NCI-H187 (cell line): ENCODE measurements at places on chromosomes 16 and 17.

DNA sequence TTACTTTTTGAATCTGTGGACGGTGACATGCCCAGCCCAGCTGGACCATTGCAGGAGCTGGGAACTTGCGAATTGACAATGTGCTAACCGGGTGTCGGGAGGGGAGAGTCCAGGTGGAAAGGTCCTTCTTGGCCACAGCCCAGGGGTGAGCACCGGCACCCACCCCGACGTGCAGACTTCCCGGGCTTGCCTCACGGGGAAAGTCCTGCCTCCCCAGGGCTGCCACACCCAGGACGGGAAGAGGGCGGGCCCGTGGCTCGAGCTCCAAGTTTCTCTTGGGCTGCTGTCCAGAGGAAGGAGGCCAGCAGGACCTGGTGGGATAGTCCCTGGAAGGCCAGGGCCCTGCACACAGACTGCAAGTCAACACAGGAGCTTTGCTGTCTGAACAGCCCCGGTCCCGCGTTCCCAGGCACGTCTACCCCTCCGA lies 17.7 kb downstream of the CARD14 start:
- DNase-seq = no peak

GRCh38 chr16:17134586-17134985 lies 336.2 kb downstream of the XYLT1 start:
- no peak for DNase-seq

GRCh38 chr16:86018941-86019340 lies 120.0 kb downstream of the IRF8 start:
- no peak for DNase-seq

- DNase-seq = no peak
Observed at GRCh38 chr17:10270258-10270657, 71.9 kb upstream of the GAS7 start.

DNA sequence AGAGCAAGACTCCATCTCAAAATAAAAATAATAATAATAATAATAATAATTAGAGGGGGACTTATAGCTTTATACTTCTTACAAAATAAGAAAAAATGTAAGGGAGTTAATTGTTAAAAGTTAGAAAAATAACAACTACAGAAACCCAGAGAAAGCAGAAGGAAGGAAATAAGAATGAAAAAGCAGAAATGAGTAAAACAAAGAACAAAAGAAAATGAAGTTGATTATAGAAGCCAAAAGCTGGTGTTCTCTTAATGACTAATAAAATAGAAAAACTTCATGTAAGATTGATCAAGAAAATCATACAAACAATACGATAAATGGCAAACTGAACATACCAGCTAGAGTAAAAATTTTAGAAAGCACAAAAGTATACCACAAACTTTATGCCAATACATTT lies 6.8 kb upstream of the NSMCE1 start:
- no peak for DNase-seq

GRCh38 chr16:71474864-71475263 lies 12.8 kb upstream of the ZNF23 start:
- DNase-seq = no peak

DNA sequence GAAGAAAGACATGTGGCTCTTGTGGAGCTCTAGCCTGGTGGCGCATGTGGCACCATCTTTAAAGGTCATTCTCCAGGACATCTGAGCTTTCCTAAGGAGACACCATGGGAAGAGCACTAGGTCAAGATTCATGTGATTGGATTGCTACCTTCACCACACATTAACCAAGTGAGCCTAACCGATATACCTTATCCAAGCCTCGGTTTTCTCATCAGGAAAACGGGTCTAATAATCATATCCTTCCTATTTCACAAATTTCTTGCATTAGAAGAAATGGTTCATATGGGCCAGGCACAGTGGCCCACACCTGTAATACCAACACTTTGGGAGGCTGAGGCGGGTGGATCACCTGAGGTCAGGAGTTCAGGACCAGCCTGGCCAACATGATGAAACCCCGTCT lies 58.3 kb downstream of the TMEM186 start:
- DNase-seq = no peak

DNA sequence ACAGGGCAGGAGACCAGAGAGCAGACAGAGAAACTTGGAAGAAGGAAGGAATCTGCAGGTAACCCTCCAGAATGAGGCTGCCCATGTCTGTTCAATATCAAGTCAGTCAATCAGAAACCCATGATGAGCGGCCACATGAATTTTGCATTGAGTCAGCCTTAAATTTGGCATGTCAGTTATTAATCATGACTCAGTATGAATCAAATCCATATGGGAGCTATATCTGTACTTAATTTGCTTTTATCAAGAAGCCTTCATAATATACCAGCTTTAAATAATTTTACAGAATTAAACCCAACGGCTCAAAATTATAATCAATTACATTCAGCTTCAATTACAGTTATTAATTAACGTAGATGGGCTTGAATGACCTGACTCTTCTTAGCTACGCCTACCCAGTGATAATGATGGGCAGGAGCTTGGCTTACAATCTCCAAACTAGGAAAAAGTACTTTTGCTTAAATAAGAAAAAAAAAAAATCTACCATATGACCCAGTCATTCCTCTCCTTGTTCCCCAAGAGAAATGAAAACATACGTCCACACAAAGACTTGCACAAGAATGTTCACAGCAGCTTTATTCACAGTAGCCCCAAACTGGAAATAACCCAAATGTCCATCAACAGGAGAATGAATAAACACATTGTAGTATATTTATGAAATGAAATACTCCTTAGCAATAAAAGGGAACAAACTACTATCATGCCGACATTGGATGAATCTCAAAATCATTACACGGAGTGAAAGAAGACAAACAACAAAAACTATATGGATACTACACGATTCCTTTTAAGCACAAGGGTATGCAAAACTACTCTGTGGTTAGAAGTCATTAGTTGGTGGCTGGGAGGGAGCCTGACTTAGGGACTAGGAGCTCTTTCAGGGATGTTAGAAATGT lies 48.6 kb downstream of the SLC39A11 start:
- no peak for DNase-seq

DNA sequence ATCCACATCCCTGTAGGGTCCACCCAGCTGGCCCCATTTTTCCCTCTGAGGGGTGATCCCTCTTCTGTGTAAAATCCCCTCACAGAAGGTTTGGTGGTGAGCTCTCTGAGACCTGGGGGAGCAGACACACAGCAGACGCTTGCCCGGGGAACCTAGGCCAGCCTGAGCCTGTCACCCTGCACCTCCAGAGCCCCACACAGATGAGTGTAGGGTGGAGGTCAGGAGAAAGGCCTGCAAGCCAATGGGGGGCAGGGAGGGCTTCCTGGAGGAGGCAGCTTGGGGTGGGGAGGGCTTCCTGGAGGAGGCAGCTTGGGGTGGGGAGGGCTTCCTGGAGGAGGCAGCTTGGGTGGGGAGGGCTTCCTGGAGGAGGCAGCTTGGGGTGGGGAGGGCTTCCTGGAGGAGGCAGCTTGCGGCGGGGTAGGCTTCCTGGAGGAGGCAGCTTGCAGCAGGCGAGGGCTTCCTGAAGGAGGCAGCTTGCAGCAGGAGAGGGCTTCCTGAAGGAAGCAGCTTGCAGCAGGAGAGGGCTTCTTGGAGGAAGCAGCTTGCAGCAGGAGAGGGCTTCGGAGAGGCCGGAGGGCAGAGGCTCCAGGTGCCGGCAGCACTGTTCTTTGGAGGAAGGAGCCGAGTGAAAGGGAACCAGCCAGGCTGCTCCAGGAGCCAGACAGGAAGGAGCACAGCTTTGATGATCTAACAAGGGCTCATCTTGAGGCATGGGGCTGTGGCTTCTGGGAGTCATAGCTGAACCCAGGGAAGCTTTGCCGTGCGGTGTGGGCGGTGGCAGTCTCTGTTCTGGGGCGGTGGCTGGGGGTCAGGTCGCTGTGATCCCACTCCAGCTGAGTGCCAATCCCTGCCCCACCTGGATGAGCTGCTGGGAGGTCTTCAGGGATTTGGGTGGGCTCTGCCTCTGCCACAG lies 83.7 kb upstream of the ZNF469 start:
- DNase-seq = no peak

DNA sequence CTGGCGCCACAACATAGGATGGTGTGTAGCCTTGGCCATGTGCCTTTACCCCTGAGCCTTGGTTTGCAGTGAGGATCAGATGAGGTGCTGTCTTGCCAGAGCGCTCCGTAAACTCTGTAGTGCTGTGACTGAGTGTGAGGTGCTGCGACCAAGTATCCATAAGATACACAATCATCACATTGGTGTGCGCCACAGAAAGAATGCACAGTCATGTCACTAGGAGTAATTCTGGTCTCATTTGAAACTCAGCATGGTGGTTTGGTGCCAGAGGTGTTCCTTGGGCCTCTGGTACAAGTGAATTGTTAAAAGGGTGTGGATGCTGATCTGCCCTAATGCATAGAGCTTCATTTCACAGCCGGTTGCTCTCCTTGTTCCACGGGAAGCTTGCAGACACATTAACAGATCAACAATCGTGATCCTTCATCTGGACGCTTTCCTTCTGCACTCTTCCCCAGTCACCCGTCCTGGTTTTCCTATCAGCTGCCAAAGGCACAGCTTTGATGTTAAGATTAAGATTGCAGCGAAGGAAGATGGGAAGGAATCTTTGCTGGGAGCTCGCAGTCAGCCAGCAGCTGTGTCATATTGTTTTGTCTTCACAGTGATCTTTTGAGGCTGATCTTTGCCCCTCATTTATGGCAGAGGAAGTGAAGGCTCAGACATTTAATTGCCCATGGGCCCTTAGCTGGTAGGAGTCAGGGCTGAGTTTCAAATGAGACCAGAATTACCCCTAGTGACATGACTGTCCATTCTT lies 79.1 kb downstream of the KSR1 start:
- DNase-seq = no peak

DNA sequence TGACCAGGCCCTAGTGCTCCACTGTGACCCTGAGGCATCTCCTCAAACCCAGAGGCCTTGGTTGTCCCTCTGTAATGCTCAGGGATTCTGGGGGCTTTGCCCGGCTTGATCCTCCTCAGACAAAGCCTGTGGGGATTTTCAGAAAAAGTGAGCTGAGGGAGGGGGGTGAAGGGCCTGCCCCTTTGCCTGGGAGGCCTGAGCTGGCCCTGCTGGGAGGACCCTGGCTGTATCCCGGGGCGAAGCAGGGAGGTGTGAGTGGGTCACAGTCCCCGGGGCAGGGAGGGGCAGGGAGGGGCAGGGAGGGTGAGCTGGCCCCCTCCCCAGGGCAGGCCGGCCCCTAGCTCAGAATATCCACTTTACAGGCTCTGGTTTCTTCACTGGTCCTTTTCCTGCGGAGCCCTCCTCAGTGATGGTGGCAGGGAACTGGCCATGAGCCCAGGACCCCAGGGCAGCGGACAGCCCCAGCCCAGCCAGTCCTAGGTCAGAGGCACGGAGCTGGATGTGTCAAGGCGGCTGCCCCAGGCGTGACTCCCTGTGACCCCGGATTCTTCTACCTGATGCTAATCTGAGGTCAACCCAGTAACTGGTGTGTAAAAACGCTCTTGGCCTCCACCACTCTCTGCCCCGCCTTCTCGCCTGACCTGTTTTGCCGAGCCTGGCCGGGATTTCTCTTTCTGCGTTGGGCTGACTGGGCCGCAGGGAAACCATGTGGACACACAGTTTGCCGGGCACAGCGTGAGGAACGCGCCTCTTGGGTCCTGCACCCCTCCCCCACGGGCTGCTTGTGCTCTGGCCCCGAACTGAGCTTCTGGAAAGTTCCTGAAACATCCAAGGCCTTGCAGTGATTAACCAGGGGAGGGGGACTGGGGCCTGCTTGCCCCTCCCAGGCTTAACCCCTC lies 5.8 kb upstream of the FASN start:
- DNase-seq = no peak

GRCh38 chr17:66533572-66533971 lies 231.2 kb downstream of the PRKCA start:
- no peak for DNase-seq

DNA sequence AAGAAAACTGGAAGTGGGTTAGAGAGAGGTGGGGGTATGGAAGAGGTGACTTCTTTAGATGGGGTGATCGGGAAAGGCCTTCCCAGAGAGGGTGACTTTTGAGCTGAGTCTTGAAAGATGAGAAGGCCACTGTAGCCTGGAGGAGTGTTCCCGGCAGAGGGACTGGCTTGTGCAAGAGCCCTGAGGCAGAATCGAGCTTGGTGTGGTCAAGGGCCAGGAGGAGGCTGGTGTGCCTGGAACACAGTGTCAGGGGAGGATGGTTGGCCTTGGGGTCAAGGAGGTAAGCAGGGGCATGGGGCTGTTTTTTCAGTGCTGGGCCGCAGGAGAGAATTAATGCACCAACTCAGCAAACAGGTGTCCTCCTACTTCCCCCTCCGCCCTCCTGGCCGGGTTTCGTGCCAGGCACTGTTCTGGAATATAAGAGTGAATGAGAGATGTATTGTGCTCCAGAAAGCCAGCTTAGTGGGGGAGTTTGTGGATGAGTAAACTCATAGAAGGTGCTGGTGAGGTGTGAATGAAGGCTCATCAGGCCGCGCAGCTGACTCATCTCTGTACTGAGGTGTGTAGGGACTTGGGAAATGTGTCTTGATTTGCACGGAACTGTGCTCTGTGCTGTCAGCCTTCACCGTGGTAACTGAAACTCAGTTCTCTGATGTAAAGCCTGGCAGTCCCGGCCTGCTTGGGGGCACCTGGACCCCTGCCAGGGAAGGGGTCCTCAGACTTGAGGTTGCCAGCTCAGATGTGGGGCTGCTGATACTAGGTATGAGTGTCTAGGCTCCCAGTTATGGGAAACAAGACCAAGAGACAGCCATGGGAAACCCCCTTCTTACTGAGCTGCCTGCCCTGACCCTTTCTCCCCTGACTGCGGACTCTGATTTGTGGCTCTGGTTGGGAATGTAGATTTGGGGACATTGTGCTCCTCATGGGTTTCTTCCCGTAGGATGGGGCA lies 15.3 kb downstream of the KSR1 start:
- DNase-seq = no peak

GRCh38 chr16:11835309-11835708 lies 16.0 kb downstream of the RSL1D1 start:
- no peak for DNase-seq

GRCh38 chr17:20066253-20066652 lies 57.1 kb downstream of the SPECC1 start:
- DNase-seq = no peak

DNA sequence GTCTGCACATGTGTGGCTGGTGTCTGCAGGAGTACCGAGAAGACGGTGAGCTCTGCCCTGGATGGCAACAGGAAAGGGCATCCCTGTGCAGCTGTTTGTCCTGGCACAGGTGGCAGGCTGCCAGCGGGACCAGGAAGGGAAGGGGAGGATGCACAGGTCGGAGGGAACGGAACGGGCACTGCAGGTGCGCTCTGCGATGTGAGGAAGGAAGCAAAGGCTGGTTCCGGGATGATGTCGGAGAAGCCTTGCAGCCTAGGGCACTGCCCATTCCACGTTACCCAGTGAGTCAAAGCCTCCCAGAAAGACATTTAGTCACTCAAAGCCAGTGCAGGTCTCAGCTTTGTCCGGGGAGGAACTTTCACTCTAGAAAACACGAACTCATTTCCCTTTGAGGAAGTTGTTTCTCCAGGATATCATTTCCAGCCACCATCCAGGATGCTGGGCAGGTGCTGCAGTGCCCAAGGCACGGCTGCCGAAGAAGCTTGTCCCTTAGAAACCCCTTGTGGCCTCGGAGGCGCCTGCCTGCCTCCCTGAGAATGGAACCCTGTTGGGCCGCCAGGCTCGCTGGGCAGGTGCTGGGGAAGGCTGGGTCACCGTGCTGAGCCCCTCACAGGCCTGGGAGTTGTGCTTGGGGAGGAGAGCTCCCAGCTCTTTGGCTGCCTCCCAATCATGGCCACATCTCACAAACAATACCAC lies 4.5 kb upstream of the TMEM235 start:
- DNase-seq = no peak
